ENCODE measurements at places on chromosomes 16 and 17. TPM values are rescaled to one million over a fixed set of nuclear protein-coding genes. Genes with fewer than 3 reads are reported as not detected.

The CNGB1 gene
- 0.27 TPM for total RNA-seq

The ADAMTS18 gene
- 7.4 TPM for total RNA-seq

The NLRC5 gene
- 1.8 TPM for total RNA-seq

The JPH3 gene
- 15.4 TPM for total RNA-seq

The MYLK3 gene
- total RNA-seq: 1.6 TPM

DNA sequence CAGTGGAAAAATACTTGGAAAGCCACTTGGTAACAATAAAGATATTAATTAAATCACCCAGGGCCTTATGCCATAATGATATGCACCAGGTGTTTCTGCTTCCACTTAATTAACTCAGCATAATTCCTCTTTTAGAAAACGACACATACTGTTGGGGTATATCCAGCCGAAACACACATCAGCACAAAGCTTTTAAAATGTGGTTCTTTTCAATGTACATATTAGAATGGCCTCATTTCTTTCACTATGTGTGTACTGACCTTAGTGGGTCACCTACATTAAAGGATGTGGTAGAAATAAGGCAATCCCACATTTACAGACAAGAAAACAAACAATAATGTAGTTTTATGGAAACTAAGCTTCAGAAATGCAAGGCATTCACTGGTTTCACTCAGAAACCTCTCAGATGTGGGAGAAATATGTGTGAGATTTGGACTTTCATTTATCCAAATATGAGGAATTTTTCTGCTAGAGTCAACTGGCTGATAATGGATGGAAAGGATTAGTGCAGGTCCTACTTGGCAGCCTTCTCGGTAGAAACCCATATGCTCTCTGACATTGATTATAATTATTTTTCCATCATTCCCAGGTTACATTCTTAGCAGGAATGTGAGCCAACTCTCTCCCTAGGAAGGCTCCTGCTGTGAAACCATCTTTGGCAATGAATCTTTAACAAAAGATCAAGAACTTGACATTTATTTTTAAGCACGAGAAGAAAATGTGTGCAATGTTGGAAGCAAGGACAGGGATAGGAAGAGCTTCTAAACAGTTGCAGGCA is 66.7 kb upstream of the DHX40 start:
- DNase-seq: no peak

DNA sequence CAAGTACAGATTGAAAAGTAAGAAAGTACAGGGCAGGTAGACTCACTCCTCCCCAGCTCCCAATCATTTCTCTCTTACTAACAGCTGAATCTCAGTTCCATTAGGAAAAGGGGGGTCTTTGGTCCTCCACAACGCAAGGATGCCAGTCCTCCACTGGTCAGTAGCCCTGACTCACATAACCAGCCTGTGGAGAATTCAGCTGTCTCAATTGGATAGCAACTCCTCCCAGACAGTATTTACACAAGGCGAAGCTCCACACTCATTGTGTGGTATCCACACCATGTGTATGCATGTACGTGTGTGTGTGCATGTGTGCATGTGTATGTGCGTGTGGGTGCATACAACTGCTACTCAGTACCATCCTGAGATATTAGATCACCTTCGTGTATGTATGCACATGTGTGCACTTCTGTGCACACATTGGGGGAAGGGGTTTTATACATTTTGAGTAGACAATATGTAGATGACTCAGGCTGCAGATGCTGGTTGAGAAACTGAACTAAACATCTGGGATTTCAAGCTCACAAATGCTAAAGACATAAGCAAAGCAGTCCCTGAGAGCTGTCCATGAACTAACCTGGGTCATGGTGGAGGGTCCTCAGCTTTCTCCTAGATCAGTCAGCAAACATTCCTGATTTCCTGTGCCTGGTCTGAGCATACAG is 240.1 kb downstream of the SLC39A11 start:
- no peak for DNase-seq

GRCh38 chr16:89455178-89455577 is 35.2 kb downstream of the ANKRD11 start:
- no peak for DNase-seq

- DNase-seq: no peak
Observed at GRCh38 chr17:61484174-61484573, 32.0 kb downstream of the TBX4 start.

- DNase-seq: no peak
Observed at GRCh38 chr16:81814751-81815428, 35.8 kb downstream of the PLCG2 start.

- DNase-seq: no peak
Observed at GRCh38 chr16:3021449-3022207, 1.5 kb downstream of the TNFRSF12A start.

GRCh38 chr17:21127509-21128077 is 829 bp downstream of the DHRS7B start:
- no peak for DNase-seq

DNA sequence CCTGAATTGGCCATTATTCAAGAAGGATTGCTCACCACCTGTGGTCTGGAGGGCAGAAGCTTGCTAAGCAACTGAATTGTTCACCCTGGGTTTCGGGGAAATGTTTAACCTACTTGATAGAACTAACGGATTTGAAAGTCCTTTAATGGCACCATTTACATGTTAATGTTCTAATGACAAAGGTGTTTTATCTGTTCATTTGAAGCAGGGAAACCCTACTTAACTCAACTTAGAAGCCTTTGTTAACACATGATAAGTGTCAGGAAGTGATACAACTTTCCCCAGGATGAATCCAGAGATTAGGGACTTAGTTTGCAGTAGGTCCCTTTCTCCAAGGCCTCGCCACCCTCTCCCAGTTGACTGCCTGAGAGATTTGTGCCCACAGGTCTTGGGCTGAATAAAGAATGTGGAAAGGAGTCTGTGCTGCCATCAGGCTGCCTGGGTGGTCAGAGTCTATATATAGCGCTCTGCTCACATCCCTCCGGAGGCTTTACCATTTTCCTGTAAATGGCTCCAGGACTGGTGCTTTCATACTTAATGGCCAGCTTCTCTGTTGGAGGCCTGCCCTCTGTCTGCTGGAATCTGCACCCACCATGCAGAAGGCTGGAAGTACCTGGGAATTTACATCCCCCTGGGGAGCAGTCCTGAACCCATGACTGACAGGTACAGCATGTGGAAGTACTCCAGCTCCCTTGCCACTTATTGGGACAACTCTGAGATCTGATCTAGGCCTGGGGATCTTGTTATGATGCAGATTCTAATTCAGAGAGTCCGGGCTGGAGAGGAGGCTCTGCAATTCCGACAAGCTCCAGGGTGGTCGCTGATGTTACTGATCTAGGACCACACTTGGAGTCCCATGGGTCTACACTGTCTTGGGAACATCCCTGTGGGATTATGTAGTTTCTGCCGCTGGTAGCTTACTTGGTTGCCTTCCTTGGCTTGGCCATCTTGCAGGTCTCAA is 99.9 kb downstream of the ASIC2 start:
- DNase-seq: no peak

DNA sequence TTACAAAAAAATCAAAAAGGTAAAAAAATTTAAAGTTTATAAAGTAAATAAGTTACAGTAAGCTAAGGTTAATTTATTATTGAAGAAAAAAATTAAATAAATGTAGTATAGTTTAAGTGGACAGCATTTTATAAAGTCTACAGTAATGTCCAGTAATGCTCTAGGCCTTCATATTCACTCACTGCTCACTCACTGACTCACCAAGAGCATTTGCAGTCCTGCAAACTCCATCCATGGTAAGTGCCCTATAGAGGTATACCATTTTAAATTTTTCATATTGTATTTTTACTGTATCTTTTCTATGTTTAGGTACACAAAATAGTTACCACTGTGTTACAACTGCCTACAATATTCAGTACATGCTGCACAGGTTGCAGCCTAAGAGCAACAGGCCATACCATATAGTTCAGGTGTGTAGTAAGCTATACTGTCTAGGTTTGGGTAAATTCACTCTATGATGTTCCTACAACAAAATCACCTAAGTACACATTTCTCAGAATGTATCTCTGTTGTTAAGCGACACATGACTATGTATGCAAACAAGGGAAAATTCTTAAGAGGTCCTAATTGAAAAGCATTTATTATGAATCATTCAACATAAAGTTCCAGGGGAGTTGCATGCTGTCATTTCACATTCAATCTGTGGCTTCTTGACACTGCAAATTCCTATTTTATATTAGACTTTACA is 92.3 kb downstream of the SPAG9 start:
- no peak for DNase-seq

- no peak for DNase-seq
Observed at GRCh38 chr17:688100-688989, 26.3 kb downstream of the VPS53 start.

GRCh38 chr17:27241346-27241946 is 52.5 kb upstream of the WSB1 start:
- DNase-seq: peak; percentile 80

DNA sequence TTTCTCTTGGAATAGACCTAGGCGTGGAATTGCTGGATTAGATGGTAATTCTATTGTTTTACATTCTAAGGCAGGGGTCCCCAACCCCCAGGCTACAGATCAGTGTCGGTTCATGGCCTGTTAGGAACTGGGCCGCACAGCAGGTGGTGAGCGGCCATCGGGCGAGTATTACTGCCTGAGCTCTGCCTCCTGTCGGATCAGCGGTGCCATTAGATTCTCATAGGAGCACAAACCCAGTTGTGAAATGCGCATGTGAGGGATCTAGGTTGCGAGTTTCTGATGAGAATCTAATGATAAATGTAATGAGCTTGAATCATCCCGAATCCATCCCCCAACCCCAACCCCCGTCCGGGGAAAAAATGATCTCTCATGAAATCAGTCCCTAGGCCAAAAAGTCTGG is 23.0 kb downstream of the NLRC5 start:
- no peak for DNase-seq

All from mesothelial cell of epicardium (in vitro differentiated cells).